Fibroblast of the aortic adventitia (primary cell): ENCODE measurements at places on chromosomes 13 and 19. TPM values are rescaled to one million over a fixed set of nuclear protein-coding genes. Genes with fewer than 3 reads are reported as not detected.

PCP2 gene
- not detected in 2 replicates for total RNA-seq

ZNF57 gene
- total RNA-seq, result 3.4 and 4.8 TPM in 2 replicates

ILF3 gene
- 68.3 and 119 TPM in 2 replicates for total RNA-seq

CYP4F8 gene
- not detected in 2 replicates for total RNA-seq

DNA sequence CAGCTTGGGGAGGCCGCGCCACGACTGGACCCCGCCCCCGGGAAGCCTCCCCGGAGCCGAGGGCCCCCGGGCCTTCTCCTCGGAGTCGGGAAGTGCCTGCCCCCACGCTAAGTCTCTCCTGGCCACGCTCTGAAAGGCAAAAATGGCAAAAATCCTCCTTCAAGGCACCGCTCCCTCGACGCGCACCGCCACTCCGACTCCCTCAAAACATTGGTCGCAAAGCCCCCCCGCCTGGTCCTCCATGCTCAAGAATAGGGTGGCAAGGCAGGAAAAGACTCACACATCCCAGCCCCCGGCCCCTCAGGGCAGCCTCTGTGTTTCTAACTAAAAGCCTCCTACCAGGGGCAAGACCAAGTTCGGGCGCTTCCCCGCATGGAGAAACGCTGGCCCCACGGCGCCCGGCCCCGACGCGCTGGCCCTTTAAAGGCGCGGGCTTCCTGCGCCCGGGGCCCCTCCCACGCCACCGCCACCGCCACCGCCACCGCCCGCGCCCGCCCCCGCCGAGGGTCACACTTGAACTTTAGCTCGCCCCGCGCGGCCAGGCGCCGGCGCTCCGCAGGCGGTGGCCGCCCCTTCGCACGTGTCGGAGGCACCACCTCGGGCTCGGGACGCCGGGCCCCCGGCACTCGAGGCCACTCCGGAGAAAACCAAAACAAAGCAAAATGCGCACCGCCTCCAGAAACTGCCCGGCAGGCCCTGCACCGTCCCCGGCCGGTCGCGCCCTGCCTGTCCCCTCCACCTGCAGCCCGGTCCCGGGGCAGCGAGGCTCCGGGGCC, 1.9 kb downstream of the FOXO1 start:
- peak; percentile 38 for DNase-seq

- DNase-seq, result peak; percentile 39
These were observed 344.6 kb downstream of the DNAJC15 start for GRCh38 chr13:43368003-43368402.

DNA sequence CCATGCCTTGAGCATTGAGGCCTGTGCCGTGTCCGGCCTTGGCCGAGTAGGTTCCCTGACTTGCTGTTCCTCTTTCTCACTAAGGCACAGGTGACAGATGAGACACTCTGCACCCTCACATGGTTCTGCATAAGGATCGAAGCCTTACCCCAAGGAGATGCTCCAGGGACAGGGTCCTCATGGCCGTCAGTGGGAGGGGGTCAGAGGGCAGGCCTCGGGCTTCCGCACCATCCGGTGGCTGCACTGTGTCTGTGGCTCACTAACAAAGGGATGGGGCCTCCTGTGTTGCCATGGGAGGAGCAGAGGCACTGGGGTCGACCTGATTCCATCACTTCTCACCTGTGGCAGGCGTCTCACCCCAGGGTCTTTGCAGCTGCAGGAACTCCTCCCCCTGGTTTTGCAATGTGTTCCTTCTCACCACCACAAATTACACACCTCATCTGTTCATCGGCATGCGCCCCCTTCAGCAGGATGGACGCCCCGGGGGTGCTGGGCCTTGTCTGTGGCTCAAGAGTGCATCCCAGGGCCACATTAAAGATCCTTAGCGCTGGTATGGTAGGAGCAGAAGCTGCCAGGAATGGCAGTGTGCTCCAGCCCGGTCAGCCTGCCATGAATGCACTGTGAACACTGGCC, 113.3 kb upstream of the SOX1 start:
- DNase-seq, result no peak

DNA sequence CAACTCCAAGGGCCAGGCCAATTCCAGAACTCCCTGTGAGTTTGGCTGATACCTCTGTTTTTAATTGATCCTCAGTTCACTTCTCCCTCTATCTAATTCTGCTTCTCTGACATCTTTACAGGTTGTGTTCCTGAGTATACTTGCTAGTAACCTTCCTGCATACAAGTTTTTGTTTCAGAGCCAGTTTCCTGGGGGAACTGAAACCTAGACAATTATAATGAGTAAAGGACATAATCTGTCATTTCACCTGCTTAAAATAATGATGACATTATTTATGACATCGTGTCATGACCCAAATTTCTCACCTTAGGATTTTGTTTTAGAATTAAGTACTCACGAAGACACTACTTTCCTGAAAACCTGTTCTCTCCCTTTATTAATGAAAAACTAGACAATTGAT, 12.5 kb upstream of the MYCBP2 start:
- no peak for DNase-seq

GRCh38 chr13:46866150-46866549, 30.7 kb downstream of the HTR2A start:
- DNase-seq, result peak; percentile 43

GRCh38 chr13:28492569-28493367, 2.2 kb downstream of the FLT1 start:
- no peak for DNase-seq

DNA sequence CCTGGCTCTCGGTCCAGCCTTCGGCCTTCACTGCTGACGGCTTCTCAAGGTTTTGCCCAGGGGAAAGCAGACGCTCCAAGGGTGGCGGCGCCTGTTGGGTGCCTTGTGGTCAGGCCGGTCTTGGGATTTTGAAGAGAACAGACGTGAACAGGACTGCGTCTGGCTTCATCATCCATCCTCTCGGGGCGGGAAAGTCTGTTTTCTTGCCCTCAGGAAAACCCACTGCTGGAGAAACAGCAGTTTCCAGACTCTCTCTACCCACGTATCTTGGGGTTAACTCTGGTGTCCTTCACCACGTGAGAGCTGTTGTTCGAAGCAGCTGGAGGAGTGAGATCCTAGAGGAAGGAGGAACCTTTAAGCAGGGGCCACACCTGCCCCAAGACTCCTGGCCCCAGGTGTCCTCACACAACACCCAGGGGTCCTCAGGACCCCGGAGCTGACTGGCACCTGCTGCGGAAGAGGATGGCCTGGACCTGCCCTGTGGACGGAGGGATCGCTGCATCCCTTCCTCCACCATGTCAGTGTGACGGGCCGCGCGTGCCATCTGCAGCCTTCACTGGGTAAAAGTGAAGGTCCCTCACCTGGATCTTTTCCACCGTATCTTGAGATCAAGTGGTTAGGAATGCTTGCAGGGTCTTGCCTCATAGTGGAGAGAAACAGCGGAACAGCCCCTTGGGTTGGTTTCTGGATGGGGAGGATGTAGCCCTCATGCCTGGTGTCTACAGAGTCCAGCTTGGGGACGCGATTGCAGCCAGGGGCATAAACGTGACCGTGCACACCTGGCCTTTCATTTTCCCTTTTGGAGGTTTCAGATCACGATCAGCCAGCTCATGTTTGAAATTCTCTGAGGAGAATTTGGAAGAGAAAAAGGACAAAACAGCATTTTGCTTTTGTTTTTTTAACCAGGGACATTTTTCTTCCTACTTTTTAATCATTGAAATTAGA, 69.5 kb upstream of the MCF2L start:
- DNase-seq, result no peak

DNA sequence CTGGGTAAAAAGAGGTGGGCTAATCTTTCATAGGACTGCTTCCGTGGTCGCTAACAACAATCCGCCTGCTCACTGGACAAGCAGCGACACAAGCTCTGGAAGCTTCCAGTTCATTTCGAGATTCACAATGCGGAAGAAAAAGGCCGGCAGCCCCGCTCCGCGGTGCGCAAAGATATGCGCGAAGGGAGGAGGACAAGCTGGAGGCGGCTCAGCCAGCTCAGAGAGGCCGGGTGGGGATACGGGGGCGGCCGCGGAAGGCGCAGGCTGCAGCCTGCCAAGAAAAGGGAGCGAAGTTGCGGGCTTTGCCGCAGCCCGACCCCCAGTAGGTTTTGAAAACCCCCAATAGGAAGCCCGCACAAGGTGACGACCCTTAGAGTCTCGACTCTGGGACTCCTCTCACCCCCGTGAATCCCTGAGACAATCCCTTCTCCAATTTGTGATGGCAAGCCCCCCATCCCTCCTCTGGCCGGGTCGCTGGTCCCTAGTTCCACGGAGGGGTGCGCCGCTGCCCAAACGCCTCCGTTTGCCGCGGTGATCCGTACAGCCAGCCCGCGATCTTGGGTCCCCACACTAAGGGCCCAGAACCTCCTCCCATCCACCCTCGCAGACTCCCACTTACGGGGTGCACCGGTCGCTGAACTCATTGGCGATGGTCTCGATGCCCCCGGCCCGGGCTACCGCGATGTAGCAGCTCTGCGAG, 697 bp downstream of the HSPH1 start:
- DNase-seq, result peak; percentile 73

DNA sequence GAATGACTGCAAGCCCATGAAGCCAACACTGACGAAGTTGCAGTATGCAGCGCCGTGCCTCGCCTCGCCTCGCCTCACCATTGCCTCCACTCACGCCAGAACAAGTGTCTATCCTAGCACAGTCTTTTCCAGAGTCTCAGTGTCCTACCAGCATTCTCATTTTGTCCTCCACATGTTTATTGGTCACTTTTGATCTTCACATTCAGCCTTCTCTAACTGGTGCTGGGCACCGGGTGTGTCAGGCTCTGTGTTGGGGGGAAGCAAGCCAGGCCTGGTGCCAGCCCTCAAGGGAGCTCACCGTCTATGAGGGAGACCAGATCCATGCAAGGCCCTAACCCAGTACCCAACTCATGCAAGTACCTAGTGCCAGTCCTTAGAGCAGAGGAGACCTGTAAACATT, 69.7 kb upstream of the GPR183 start:
- DNase-seq, result no peak

DNA sequence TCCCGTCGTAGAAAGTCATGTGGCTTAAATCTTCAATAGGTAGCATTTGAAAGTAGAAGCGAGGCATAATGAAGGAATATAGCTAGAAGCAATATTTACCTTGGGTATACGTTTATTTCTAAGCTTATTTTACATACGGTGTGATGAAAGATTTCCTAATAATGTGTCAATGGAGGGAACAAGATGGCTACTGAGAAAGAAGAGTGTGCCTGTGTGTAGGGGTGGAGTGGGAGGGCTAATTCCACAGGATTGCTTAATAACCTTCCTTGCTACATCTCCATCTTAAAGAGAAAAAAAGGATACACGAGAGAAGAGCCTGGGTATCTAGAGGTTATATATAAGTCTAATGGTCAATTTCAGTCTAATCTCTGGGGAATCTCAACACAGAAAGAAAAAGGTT, 2.0 kb downstream of the SPART start:
- DNase-seq, result peak; percentile 82

- no peak for DNase-seq
These were observed 10.6 kb upstream of the MTRF1 start for GRCh38 chr13:41273831-41274441.

- no peak for DNase-seq
These were observed 4.1 kb downstream of the KATNAL1 start for GRCh38 chr13:30303269-30303668.

GRCh38 chr19:16301999-16302694, 22.5 kb upstream of the KLF2 start:
- DNase-seq, result peak; percentile 11
